CD8-positive, alpha-beta memory T cell (primary cell): ENCODE measurements at places on chromosomes 11 and 22.

DNA sequence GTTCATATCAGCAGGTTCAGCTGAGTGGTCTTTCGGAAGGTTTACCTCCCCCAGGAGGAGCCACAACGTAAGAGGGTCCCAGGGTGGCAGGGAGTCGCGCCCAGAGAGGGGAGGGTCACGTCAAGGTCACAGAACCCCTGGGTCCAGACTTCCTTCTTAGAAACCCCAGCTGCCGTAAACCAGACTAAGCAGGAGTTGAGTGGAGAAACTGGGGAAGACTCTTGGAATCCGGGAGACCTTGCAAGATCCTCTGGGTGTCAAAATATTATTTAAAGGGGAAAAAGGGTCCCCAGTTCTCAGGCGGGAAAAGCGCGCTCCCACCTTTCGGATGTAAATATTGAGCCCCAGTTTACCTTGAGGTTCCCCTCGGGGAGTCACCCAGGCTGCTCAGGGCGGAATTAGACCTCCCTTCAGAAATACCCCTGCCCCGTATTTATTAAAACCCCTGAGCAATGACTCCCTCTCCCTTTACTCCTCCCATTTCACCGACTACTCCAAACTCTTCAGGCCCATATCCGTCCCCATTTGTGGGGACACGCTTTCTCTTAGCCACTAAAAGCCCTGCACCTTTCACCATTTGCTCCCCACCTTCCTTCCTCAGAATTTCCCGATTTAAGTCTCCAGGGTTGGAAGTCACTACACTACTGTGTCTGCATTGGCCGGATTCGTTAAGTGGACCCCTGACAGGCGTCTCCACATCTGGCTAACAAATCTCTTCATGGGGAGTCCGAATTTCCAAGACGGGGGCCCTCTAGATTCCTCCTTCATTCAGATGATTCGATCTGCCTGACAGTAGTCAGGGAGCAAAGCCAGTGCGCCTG lies 4.2 kb downstream of the SLC17A6 start:
- DNase-seq = no peak

- no peak for DNase-seq
These were observed 37.0 kb downstream of the ENTHD1 start for GRCh38 chr22:39856588-39856987.

GRCh38 chr22:19285831-19286230 lies 5.7 kb downstream of the CLTCL1 start:
- DNase-seq = no peak

DNA sequence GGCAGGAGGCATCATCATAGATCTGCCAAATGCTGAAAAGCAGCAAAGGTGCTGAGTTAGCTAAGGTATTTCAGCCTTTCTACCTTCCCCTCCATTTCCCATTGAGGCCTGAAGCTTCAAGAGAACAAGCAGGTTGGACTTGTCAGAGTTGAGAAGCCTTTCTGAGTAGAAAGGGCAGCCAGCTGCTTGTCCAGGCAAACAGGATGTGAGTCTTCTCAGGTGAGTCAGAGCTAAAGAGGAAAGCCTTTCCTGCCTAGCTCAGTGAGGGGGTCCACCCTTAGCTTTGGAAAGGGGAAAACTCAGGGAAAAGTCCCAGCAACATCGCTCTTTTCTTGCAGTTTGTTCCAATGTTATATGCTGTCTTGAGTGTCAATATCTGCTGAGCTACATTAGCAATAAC lies 13.2 kb upstream of the MPZL2 start:
- no peak for DNase-seq

GRCh38 chr11:85276332-85276731 lies 350.8 kb downstream of the DLG2 start:
- DNase-seq = no peak

DNA sequence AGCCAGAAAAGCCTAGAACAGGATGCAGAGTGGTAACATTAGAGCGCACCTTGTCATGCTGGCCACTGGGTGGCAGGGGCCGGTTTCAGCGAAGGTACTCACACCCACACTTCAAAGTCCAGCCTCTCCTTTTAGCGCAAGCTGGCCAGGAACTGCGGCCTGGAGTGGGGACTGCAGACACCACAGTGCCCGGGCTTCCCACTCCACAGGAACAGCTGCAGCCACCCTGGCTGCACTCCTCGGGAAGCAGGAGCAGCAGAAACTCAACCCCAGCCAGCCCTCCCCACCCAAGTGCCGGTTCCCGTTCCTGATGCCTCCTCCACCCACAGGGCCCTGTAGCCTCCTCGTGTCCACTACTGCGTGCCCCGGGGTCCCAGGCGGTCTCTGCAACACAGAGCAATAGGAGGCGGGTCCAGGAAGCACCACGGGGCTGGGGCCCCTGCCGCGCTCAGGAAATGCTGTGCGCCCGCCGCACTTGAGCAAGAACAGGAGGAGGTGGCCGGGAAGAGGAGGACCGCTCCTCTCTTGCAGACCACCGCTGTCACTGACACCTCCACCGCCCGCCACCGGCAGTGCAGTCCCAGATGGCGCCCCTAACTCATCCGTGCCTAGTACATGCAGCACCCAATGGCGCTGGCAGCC lies 2.2 kb downstream of the RFPL2 start:
- DNase-seq = peak; percentile 18

DNA sequence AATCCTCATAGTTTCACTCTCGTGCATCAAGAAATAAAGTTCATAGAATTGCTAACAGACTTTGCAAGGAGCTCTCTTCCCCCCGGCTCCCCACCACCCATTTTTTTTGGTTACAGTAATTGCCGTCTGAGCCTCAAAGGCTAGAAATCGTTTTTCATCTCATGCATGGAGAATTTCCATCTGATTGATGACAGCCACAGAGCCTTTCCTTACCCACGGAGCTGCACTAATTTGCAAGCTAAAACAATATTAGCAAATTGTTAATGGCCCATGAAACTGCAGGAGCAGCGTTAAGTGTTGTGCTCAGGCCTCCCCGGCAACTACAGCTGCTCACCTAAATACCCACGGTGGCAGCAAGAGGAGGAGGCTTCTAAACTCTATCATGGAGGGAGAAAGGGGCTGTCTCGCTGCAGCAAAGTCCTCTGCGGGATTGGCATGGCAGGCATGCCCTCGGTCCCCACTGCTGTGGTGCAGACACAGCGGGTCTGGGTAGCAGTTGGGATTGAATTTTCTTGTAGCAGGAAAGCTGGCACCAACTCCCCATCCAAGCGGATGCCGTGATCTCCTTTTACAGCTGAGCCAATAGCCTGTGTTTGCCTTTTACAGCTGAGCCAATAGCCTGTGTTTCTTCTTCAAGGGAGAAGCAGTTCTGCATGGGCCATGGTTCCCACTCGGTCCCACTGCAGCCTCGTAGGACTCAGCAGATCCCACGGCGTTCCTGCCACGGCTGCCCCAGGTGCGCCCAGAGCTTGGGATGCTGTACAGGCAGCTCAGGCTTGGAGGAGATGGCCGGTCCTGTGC lies 412.3 kb downstream of the BRD1 start:
- DNase-seq = no peak
